Activated naive CD8-positive, alpha-beta T cell treated with anti-CD3 and anti-CD28 coated beads, Interleukin-2, amount 10 ng/mL, durations not matched to agents 7 days and 5 days (primary cell): ENCODE measurements at places on chromosomes 1 and 21.

DNA sequence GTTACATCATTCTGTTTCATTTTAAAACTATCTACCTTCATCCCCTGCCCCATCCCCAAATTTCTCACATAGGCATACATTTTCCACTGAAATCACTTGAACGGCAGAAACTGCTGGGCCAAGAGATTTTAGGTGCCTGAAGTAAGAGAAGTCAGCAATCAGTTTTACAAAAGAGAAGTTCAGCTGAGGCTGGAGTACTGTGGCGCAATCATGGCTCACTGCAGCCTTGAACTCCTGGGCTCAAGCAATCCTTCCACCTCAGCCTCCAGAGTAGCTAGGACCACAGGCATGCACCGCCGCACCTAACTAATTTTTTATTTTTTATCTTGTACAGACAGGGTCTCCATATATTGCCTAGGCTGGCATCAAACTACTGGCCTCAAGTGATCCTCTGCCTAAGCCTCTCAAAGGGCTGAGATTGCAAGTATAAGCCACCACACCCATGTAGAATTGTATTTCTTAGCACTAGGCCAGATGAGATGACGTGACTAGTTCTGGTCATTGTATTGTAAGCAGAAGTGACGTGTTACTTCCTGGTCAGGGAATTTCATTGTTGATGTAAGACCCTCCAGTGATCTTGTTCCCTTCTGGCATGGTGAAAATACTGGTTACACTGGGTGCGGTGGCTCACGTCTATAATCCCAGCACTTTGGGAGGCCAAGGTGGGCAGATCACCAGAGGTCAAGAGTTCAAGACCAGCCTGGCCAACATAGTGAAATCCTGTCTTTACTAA is 7.1 kb downstream of the BECN2 start:
- DNase-seq, result no peak

DNA sequence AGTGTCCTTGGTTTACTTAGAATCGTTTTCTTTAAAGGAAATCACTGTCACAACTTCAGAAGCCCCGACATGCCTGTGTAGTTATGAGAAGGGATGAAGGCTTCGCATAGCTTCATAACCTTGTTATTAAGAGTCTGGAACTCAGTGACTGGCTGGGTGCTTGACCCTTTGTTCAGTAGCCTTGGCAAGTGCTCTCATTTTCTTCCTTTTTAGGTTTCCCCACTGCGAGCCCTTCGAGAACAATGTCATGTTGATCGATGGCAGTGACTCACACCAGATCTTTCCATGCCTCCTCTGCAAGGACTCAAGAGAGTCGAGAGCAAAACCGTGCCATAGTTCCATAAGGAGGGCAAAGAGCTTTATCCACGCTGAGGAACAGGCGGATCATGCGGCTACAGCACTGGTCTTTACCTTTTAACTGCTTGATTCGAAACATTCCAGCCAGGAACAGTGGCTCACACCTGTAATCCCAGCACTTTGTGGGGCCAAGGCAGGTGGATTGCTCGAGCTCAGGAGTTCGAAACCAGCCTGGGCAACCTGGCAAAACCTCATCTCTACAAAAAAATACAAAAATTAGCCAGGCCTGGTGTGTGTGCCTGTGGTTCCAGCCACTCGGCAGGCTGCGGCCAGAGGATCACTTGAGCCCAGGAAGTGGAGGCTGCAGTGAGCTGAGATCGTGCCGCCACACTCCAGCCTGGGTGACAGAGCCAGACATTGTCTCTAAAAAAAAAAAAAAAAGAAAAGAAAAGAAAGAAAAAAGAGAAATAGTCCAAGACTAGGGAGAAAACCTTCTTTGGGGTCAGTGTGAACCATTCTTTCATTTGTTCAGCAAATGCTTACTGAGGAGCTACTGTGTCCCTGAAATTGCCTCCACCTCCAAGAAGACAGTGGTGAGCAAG is 95.4 kb upstream of the ERRFI1 start:
- DNase-seq, result no peak

DNA sequence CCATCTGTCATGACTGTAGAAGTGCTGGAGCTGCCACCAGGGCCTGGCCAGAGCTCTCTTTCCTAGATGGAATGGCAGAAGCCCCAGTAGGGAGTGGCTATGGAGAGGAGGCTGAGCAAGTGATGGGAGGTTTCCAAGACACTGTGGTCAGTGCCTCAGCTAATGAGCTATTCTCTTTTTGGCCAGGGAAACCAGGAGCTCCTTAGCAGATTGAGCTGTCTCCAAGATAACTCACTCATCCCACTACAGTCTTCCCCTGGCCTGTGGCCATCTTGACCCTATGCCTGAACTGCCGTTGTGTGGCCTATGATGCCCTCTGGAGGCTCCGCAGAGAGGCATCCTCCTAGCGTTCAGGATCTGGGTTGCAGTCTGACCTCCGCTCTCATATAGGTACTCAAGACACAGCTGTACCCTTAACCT is 60.5 kb downstream of the ERI3 start:
- DNase-seq, result no peak

DNA sequence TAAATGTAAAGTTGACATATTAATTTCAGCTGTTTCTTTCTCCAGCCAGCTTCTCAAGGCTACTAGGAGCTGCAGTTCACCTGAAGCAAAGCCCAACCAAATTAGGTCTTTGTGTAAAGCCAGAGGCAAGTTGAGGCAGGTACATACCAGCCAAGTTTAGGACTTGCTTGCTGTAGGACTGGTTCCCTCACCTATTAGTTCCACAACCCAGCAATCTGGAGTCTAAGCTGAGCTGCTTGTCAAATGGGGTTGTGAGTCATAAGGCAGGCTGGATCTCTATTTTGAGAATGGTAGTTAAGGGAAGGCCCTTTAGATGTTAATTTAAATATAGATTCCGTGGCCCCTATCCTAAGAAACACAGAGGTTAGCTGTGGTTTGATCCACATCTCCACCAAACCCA is 7.6 kb upstream of the FLG2 start:
- no peak for DNase-seq

DNA sequence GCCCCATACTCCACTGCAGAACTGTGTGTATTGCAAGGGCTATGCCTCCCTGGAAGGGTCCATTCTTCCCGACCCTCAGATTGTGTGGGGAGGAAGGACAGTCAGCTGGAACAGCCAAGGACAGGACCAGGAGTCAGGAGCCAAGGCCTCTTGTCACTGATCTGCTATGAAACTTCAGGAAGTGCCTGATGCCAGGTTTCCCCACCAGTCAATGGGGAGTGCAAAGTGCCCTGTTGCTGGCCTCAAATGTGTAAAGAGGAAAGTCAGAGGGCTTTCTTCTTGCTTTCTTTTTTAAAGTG is 168.8 kb downstream of the GRIK3 start:
- no peak for DNase-seq

DNA sequence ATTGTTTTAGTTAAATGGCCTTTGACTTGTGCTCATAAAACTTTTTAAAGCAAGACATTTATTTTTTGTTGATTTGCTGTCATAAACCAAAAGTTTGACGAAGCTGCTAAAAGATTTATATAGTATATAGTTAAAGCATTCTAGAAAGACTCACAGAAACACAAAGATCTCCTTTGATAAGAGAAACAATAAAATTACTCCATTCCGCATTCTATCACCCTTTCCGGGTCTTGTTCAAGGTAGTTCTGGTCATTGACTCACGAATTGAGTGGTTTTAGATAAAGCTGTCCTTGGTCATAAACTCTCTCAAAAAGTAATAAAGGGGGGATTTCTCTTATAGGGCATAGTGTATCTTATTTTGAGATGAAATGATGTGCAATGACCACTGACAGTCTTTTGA is 1010.5 kb upstream of the NCAM2 start:
- DNase-seq, result no peak

- no peak for DNase-seq
These were observed 42.4 kb downstream of the TRIM11 start for GRCh38 chr1:228364068-228364705.

DNA sequence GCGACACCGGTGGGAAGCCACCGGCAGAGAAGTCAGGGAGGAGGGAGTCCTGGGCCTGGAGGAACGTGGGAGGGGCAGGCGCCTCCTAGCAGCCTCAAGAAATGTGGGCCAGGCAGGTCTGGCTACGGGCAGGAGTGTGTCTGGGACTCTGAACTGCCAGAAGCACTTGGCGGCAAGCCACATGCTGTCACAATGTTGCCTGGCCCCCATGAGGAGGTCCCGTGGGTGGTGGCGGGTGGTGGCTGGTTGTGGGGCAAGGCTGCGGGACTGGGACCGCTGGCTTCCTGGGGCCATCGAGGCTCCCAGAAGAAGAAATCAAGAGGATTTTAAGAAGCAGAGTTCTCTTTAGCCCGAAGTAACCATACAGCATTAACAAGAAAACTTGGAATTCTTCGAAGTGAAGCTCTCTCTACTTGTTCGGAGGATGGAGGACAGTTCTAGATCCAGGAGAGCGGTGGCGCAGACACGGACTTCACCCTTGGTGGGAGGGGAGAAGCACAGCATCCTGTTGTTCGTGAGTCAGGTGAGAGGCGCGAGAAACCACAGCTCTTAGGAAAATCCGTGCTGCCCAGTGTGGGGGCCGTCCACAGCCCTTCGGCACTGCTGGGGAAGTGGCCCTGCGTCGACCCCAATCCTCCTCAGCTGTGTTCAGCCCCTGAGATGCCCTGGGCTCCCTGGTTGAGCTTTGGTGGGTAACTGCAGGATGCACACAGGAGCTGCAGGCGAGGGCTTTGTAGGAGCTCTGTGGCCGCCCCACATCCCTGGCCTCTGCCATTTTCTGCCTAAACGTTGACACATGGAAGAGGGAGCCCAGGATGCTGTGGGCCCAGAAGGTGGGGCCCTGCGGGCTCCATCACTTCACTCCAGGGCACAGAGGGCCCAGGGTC is 12.4 kb downstream of the SKI start:
- no peak for DNase-seq

DNA sequence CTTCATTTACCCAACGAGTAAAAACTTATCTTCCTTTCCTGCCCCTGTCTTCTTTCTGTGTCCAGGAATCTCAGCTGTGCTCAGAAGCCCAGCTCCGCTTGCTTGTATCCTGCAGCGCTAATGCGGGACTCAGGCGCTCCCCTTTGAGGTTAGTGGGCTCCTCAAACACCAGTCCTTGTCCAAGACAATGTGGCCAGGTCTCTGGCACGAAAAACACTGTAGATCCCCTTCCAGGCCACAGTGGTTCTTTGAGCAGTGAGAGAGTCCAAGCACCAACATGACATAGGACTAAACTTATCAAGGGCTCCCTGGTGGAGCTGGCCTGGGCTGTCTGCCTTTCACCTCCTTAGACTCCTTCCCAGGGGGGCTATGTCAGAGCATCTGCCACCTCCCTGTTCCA is 53.7 kb downstream of the PLD5 start:
- DNase-seq, result no peak

DNA sequence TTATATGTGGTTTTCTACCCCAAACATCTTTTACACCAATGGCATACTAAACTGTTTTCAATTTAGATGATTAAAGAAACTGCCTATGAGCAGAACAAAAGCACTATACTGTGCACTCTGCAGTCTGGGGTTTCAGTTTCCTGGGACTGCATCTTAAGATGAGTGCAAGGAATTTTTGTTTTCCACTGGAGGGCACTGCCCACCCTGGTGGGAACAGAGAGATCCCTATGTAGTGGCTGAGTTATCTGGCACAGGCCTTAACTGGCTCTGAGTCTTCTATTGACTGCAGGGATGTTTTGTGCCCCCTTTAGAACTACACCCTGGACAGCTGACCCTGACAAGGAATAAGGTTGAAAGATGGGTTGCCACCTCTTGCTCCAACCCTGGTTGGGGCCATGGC is 12.0 kb downstream of the PROK1 start:
- DNase-seq, result no peak

- DNase-seq, result peak; percentile 8
These were observed 64.4 kb downstream of the SLC37A1 start for GRCh38 chr21:42578034-42578433.

GRCh38 chr1:116962987-116963639 is 38.4 kb upstream of the CD101 start:
- DNase-seq, result no peak

DNA sequence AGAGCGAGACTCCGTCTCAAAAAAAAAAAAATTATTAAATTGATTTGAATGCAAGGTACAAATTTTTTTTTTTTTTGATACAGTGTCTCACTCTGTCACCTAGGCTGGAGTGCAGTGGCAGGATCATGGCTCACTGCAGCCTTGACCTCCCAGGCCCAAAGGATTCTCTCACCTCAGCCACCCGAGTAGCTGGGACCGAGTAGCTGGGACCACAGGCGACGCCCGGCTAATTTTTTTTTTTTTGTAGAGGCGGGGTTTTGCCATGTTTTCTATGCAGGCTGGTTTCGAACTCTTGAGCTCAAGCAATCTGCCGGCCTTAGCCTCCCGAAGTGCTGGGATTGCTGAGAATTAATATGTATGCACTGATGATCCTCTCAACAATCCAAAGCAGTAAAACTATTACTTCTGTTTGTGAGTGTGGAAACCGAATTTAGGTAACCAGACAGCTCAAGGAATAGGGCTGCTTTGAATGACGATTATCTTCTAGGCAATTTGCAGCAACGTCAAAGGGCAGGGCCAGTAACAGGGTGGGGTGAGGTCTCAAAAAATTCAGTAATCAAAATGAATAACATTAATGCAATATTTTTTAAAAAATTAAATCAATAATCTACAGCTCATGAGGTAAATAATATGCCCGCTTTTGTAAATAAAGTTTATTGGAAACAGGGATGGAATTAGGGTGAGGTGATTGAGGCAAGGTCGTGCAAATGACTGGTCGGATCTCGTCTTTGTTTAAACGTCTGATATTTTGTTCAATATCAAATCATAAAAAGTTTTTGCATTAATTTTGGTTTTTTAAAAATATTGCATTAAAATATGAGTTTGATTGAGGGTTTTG is 1.2 kb downstream of the CLSPN start:
- no peak for DNase-seq

- no peak for DNase-seq
These were observed 11.8 kb downstream of the NFASC start for GRCh38 chr1:204882479-204882878.

DNA sequence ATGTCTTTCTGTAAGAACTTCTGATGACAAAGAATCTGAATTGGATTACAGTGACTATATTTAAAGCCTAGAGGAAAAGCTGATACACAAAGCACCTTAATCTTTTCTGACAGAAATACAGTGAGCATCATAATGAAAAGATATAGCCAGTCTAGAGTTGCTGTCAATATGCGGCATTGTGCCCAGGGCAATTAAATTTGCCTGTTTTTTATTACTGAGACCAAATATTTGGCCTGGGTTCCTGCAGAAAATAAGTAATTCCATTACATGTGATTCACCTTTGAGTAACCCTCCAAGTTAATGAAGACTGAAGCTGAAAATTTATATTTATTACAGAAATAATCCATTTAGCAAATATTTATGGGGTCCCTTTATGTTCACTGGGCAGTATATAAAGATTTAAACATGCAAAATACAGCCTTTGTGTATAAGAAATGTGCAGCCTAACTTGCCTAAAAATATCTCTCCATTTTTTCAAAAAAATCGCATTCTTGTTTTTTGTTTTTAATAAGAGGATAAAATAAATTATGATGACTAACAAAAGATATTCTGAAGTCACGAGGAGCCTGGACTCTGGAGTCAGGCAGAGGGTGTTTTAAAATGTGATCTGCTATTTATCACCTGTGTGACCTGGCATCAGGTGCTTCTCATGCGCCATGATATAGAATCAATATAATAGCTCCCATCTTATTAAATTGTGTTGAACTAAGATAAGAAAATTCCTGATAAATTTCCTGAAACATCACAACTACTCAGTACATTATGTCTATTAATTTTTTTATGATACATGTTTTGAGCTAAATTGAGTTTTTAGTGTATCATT is 83.6 kb downstream of the SGIP1 start:
- no peak for DNase-seq

GRCh38 chr21:19322360-19322759 is 918.8 kb upstream of the TMPRSS15 start:
- DNase-seq, result no peak

- DNase-seq, result no peak
These were observed 33.2 kb upstream of the PDE4B start for GRCh38 chr1:65759516-65759915.
